Cardiac fibroblast (primary cell): ENCODE measurements at places on chromosomes 3 and 15.

DNA sequence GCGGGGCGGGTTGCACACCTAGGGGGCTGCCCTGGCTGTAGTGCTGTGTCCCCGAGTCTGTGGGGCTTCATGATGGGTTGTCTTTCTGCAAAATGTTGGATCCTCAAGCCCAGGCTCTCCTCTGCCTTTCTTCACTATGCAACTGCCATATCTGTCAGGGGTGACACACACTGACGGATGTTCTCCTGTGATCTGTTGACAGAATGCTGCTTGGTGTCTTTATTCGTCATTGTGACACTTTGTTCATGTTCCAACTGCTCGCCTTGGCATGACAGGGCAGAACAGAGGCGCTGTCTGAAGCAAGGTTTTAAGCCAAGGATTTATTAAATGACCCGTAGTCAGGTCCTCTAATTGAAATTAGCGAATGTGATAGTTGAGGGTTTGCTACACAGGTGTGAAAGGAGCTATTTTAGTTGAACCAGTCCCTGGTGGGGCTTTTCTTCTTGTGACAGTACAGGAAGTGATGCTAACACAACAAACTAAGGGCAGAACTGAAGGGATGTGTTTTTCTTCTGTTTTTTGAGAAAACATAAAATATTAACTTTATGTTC, 173.4 kb downstream of the MCTP2 start:
- no peak for DNase-seq

- DNase-seq: no peak
Measured at GRCh38 chr15:93414576-93415231, 325.7 kb upstream of the RGMA start.

- no peak for DNase-seq
Measured at GRCh38 chr15:76310475-76311099, 682 bp downstream of the ETFA start.

GRCh38 chr15:45589256-45589655, 2.1 kb downstream of the BLOC1S6 start:
- DNase-seq: peak; percentile 31

- no peak for DNase-seq
Measured at GRCh38 chr3:160684368-160684740, 7.4 kb downstream of the ARL14 start.

GRCh38 chr3:64918989-64919388, 231.2 kb upstream of the ADAMTS9 start:
- DNase-seq: no peak

GRCh38 chr3:145191543-145191942, 969.4 kb downstream of the PLOD2 start:
- DNase-seq: peak; percentile 17

DNA sequence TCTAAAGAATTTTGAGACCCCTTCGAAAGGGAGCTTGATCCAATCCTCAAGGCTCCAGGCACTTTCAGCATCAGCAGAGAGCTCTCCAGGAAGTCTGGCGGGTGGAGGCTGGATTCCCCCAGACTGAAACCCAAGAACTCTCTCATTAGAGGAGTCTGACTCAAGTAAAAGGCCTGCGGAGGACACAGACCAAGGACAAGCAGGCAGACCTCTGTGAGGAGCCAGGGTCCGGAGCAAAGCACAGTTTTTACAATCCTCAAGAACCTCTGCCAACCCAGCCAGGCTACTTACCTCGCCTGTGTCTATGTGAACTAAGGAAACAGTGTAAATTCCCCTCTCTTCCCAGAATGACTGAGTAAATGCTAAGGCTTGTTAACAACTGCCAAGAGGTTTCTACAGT, 86.2 kb downstream of the FBN1 start:
- peak; percentile 89 for DNase-seq

DNA sequence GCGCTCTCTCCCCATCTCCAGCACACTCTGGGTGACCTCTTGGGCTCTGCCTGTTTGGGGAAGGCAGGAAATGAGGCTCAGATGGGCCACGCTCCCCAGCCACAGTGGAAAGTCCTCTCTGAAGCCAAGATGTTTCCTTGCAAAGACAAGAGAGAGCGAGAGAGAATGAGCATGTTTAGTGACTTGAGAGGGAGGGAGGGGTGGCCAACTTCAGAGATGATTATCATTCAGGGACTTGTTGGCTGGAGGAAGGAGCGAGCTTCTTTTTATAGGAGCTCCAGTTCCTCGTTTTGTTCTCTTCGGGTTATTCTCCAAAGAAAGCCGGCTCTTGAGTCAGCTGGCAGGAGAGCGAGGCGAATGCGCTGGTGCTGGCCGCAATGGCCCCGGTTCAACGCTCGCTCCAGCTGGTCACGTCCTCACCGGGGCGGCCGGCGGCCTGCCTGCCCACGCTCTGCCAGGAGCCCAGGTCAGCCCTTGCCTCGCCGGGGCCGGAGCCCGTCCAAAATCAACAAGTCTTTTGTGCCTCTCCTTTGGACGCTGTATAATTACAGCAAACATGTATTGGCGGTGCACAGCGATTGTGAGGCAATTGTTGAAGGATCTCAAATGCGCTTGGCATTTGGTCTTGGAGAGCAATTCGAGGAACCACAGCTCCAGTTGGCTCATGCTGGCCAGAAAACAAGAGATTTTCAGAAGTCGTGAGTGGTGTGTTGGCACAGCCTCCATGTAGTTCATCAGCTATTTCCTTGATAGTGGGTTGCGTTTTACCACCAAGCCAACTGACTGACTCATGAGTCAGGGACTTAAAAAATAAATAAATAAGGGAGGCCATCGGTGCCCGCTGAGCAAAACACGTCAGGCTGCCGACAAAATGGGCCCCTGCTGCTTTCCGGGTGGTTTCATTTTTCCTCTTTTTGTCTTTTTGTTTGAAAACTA, 288.6 kb downstream of the UACA start:
- DNase-seq: peak; percentile 97

DNA sequence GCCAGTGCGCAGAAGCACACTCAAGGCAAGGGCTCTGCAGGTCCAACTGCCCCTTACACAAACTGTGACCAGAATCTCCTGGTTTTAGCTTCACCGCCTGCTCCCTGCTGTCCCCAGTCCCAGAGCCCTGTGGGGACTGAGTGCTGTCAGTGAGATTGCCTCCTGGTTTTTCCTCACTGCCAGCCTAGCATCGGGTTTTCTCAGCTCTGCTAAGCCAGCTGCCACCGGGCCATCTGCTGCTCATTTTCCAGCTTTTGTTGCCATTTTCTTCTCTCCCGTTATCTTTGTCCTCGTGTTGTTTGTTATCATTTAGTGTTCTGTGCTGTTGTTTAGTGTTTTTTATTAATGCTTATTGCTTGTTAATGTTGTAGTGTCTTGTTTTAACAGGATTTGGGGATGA, 79.5 kb upstream of the BLM start:
- DNase-seq: no peak

GRCh38 chr15:99165956-99166689, 61.2 kb downstream of the SYNM start:
- DNase-seq: no peak

- peak; percentile 53 for DNase-seq
Measured at GRCh38 chr3:24686808-24687207, 192.2 kb upstream of the THRB start.

DNA sequence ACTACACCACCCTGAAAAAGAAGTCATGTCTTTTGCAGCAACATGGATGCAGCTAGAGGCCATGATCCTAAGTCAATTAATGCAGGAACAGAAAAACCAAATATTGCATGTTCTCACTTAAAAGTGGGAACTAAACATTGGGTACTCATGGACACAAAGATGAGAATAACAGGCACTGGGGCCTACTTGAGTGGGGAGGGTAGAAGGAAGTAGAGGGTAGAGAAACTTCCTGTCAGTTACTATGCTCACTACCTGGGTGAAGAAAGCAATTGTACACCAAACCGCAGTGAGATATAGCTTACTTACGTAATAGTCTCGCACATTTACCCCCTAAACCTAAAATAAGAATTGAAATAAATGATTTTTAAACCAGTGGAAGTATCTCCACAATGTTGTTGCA, 480.5 kb upstream of the ARRDC4 start:
- DNase-seq: no peak

GRCh38 chr15:48681353-48681752, 35.8 kb upstream of the FBN1 start:
- DNase-seq: peak; percentile 84

- peak; percentile 29 for DNase-seq
Measured at GRCh38 chr15:98649472-98650416, 1.4 kb downstream of the IGF1R start.

- no peak for DNase-seq
Measured at GRCh38 chr15:37249249-37249648, 148.9 kb upstream of the MEIS2 start.

- no peak for DNase-seq
Measured at GRCh38 chr3:29512641-29513040, 231.8 kb downstream of the RBMS3 start.

- peak; percentile 85 for DNase-seq
Measured at GRCh38 chr3:14410503-14411165, 8.2 kb downstream of the SLC6A6 start.

- no peak for DNase-seq
Measured at GRCh38 chr15:79661411-79661810, 229.3 kb downstream of the MINAR1 start.

DNA sequence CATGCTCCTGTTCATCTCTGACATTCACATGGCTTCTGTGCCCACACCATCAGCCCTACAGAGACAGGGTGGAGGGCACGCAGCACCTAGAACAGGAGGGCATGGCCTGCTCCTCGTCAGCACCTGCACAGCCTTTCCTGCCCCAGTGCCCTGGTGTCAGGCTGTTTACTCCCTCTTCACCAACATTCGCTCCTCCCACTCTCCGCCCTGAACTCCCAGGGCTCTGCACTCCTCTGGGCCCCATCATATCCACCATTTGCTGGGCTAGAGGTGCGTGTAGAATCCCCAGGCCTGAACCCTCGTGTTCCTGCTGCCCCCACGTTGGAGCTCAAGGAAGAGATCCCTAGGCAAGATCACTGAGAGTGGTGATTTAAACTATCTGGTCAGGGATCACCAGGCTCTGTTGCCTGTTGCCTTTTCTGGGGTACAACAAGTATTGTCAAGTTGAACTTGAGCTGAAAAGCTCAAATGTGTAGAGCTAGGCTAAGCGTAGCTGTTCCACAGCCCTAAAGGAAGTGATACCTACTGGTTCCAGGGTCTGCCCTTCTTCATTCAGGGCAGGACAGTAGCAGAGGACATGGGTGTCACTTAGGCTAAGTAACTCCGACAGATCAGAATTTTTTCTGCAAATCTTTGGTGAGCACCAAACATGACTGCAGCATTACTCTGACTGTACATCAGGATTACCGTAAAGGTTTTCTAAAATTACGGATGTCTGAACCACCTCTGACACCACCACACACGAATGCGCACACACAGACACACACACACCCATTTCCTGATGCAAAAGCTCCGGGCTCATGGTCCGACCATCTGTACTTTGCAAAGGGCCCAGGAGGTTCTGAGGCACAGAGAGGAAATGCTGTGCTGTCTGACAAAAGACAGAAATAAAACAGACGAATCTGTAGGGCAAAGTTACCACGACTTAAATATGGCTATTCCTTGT, 43.7 kb upstream of the GNB5 start:
- DNase-seq: no peak

- no peak for DNase-seq
Measured at GRCh38 chr3:118909763-118910162, 124.9 kb downstream of the IGSF11 start.

DNA sequence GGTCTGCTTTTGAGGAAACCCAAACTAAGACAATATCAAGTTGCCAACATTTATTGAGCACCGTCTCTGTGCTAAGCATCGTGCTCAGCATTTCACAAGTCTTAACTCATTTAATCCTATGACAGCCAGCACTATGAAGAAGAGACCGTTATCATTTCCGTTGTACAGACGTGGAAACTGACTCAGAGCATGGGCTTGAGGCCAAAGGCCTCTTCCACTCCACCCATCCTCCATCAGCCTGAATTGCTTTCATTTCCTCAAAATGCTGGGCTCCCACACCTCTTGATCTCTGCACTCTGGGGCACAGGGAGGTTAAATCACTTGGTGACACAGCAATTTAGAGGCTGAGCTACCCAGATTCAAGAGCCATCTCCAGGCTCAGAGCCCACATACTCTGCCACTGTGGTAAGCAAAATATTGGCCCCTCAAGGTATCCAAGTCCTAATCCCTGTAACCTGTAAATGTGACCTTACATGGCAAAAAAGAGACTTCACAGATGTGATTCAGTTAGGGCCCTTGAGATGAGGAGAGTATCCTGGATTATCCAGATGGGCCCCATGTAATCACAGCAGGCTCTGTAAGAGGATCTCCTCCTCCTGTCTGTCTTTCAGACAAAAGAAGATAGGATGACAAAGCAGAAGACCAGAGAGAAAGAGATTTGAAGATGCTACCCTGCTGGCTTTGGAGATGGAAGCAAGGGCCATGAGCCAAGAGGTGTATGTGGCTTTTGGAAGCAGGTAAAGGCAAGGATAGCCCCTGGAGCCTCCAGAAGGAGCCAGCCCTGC, 24.3 kb upstream of the FLNB start:
- DNase-seq: peak; percentile 80

- DNase-seq: no peak
Measured at GRCh38 chr3:144466114-144466513, 494.5 kb downstream of the DIPK2A start.

DNA sequence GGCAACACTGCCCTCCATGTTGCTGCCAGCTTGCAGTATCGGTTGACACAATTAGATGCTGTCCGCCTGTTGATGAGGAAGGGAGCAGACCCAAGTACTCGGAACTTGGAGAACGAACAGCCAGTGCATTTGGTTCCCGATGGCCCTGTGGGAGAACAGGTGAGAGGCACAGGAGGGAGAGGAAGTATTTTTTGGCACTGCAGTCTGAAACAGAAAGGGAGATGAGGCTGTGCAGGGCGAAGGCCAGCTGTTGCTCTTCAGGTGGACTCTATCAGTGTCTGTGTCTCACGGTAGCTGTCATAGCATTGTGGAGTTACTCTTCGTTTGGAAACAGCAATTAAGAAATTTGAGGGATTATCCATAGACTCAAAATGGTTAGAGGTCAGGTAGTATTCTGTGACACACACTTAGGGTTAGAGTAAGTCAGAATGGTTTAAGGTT, 8.0 kb downstream of the NFKBIZ start:
- peak; percentile 2 for DNase-seq

GRCh38 chr15:36458411-36458810, 121.0 kb upstream of the CDIN1 start:
- no peak for DNase-seq

- DNase-seq: no peak
Measured at GRCh38 chr3:14047841-14048240, 76.8 kb downstream of the CHCHD4 start.

DNA sequence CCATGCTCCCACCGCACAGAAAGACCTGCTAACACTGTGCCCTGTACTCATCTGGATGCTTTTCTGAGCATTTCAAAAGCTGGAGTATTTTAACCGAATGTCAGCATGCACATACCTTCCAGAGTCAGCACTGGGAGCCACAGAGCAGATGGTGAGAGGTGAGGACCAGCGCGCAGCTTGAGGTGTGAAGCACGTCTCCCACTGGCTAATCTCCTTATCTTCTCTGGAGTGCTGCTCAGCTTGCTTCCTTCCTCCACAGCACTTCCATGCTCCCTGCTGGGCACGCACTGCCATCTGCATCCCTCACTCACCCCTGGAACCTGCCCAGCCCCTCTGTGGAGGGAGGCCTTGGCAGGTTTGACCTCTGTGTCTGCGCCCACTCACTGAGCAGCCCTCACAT, at the start of gene GNB5:
GNB5 (minus strand) TSS at position 186 of the 400 bp plus-strand sequence. CDS start 6,716 bp downstream, outside the sequence.
- DNase-seq: no peak
